ENCODE measurements at places on chromosomes 2 and 18. TPM values are rescaled to one million over a fixed set of nuclear protein-coding genes. Genes with fewer than 3 reads are reported as not detected.

GRCh38 chr18:32328379-32328778 is 138.5 kb downstream of the MEP1B start:
- DNase-seq: no peak

Gene CTIF
- total RNA-seq: 16.7 TPM

DNA sequence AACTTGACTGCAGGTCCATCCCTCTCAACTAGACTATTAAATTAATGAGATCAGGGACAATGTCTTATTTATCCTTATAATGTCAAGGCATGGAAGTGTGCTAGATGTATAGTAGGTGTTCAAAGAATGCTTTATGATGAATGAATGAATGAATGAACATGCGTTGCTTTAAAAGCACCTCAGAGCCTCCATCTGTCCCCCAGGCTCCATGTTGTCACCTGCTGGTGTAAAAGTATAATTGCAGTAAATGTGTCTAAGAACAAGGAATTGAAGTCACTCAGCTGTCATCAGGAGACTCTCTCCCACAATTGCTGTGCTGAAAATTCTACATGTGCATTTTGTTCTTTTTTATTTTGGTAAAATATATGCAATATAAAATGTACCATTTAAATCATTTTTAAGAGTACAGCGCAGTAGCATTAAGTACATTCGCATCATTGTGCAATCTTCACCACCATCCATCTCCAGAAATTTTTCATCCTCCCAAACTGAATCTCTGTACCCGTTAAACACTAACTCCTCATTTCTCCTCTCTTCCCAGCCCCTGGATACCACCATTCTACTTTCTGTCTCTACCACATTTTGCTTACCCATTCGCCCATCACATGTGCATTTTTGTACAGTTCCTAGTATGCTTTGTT is 52.6 kb downstream of the GNAL start:
- DNase-seq: no peak

DNA sequence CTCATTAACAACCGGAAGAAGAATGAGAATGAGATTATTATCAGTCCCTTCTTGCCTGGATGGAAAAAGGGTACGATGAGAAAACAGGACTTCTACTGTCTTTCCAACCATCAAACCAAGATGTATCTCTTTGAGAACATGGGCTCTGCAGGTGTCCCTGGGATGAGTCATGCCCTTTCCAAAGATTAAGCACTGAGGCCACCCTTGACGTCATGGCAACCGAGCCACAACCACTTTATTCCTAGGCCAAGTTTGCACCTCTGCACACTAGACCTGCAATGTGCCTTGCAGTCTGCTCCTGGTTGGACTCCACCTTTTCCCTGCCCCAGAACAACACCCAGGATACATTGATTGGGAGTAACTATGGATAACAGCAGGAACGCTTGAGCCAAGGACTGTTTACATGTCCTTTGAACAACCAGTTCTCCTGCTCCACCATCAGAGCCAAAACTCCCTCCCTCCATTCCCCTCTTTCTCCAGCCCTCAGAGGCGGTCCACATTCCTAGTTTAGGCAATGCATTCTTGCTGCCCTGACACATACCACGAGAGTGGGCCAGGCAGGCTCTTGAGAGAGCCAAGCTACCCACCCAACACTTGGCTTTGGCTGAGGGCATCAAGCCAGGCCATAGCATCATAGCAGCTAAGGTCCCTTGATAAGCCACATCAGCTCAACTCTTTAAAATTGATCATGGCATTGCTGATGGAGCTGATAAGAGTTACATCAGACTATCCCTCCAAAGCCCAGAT is 310.7 kb downstream of the TNS1 start:
- no peak for DNase-seq

DNA sequence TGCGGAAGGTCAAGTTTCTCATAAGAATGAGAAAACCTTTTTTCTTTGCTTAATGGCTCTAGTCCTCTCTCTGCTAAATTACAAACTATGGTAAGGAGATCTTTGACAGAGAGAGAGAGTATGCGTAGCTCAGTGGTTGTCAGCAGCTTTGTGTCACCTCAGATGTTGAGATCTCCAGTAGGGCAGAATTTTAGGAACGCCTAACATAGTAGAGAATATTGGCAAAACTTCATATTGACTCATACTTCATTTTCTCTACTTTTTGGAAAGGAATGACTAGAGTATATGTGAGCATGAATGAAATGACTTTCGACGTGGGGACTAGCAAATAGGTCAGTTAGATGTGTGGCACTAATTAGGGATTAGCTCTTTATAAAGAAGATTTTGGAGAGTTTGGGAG is 64.0 kb downstream of the WDR7 start:
- DNase-seq: no peak

DNA sequence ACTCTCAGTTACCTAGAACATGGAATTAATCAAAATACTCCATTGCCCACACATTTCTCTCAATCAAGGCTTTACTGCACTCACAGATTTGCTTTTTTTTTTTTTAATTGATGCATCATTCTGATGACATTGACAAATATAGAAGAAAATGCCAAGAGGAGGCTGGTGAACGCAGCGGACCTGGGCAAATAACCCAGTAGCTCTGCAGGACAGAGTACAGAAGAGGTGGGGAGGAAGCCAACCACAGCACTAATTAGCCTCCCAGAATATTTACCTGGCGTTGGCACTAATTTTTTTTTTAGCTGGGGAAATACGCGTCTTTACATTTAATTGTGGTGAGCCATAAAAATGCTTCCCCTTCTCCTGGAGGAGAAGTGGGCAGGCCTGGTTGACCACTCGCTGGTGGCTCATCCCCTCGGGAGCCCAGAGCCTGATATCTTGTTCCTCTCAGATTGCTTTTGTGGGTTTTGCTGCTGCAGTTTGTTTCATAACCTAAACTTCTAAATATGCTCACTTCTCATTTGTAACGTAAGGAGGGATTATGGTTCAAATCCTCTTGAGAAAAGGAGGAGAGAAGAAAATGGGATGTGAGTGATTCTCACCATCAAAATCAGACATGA is 165.8 kb upstream of the EPB41L3 start:
- no peak for DNase-seq

Gene CFAP65
- total RNA-seq: 1.6 TPM

Gene DCDC2C
- not detected for total RNA-seq

DNA sequence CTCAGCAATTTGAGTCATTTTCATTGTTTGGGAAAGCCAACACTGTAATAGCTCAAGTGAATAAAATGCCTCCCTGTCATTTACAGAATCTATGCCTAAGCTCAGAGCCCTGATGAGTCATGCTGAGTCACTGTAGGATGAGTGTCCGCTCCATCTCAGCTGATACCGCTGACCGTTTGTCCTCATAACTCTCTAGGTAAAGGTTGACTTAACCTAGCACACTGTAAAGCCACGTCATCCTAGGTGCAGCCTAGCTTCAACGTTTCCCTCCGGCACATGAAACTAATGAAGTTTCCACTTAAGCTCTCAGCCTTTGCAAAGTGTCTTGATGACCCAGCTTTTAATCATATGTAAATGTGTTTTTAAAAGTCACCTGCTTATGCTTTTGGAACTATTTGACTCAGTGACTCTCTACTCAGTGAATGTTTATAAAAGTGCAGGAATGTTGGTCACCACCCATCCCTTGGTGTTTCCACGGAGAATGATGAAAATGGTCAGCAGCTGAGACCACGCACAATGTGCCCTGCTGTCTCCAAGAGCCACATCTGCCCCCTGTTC is 154.0 kb downstream of the PMAIP1 start:
- DNase-seq: peak; percentile 22

DNA sequence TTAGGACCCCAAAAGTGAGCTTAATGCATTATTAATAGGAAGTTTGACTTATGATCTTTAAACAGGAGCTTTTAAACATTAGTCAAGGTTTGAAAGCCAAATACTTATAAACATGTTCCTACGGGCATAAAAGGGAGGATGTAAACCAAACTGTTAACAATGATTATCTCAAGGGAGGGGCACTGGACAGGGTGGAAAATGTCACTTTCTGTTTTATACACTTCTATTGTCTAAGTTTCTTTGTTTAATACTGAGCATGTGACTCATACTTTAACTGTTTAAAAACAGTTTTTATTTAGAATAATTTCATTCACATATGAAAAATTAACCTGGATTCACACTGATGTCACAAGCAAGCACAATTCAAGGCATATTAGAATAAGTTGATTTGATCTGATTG is 18.3 kb upstream of the ITGA6 start:
- DNase-seq: no peak

Gene EMX1
- total RNA-seq: 1.1 TPM

DNA sequence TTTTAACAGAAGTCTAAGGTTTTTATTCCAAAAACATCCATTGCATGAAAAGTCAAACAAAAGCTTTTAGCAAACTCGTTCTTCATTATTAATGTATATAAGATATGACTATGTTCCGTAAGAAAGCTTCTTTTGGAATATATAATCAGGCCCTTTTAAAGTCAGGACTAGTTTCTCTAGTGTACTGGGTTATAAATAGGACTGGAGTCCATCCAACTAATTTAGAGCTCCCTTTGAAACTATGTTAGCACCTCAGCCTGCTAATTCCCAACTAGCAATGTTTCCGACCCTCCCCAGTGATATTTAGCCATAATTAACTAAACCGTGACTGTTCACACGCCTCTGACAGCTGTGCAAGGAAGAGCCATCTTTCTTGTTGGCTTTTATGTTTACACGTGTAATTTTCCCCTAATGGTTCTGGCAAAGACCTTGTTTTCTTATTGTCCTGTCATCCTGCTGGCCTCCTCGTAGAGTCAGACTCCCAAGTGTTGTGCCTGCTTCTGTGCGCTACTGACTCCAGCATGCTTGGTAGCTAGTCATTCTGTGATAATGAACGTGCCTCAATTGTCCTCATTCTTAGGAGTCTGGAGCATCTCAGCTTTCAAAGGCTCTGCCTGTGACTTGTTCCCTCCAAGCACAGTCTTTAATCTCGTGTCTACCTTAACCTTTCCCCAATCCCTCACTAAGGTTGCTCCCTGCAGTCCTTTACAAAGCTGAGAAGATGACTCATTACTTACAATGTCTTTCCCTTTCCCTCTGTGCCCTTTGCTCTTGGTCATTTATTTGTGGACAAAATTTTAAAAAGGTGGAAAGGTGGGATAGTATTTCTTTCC is 172.2 kb upstream of the RASGRP3 start:
- peak; percentile 19 for DNase-seq

DNA sequence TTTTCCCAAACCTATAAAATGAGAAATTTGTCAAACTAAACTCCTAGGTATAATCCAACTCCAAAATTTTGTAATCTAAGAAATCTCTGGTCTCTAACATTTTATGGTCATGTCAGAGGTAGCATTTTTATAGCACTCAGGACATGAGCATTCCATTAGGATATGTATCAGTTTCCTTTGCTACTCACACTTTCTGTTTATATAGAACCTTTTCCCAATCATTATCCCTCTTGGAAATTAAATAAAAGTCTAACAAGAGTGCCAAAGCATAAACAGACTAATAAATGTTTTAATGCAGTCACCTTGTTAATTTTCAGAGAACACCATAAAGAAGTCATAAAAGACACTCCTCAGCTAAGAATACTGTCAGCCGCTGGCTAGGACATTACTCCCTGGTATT is 300.0 kb upstream of the CWC22 start:
- DNase-seq: no peak

DNA sequence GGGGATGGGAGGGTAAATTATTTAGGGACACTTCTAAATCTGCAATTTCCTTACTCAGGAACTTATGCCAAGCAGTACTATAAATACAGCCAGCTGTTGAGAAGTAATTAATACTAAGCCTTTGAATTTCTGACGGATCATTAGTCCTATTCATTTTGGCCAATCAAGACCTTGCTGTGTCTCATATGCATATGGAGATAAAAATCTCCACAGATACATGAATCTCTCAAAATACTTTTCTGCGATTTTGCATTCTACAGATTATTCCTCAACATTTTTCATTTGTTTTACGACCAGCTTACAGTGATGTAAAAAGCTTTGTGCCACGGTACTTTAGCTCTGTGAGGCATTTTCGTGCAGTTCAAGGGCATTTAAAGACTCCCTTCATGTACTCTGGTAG is 16.7 kb downstream of the LANCL1 start:
- no peak for DNase-seq

Gene OLA1
- 75.6 TPM for total RNA-seq

Gene LOXHD1
- total RNA-seq: not detected

- DNase-seq: no peak
These were observed 32.8 kb downstream of the SRBD1 start for GRCh38 chr2:45578056-45578843.

Gene KLHL41
- 0.37 TPM for total RNA-seq

DNA sequence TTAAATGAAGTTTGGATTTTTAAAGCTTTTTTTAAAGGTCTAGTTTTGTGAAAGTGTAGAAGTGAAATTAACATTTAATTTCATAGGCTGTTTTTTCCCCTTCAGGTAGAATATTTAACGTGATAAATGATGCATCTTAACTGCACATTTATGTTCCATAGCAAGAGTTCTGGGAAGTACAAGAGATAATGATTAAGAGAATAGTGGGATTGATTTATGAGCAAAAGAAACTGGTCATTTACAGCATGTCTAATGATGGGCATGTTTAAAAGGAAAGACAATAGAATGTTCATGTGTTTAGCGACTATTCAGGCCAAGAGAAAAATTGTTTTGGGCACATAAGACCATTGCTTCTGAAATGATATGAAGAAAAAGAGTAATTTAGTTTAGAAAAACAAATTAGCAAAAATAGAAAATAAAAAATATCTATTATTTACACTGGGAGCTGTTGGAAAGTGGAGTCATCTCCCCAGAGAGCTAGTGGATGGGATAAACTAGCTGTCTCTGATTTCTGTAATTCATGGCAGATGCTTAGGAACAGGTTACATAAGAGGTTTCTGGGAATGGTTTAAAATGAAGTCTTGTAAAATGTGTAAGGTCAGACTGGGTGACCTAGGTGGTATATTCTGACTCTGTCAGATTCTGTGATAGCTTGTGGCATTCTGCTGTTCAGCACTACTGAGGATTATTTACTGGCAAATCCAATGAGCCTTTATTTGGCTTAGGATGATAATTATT is 60.7 kb downstream of the WDR7 start:
- no peak for DNase-seq

DNA sequence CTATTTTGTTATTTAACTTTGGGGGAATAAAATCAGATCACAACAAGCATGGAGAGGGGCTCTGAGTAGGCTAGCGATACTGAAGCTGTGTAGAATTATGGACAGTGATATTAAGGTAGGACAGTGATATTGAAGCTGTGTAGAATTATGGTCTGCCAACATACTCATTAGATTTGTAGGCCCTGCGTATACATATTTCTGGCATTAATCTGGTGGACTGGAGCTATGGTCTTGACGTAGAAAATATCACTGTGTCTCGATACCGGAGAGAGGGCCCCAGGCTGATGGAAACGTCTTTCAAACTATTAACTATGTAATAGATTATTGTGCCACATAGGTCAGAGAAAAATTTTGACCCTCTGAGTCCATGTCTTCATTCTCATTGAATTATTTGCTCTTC is 511.4 kb downstream of the ADCYAP1 start:
- no peak for DNase-seq

GRCh38 chr2:48558456-48558855 is 28.5 kb downstream of the STON1 start:
- DNase-seq: no peak

- no peak for DNase-seq
These were observed 5.3 kb downstream of the SATB2 start for GRCh38 chr2:199452260-199452990.
